ENCODE measurements at places on chromosomes 12 and 14. TPM values are rescaled to one million over a fixed set of nuclear protein-coding genes. Genes with fewer than 3 reads are reported as not detected.

DNA sequence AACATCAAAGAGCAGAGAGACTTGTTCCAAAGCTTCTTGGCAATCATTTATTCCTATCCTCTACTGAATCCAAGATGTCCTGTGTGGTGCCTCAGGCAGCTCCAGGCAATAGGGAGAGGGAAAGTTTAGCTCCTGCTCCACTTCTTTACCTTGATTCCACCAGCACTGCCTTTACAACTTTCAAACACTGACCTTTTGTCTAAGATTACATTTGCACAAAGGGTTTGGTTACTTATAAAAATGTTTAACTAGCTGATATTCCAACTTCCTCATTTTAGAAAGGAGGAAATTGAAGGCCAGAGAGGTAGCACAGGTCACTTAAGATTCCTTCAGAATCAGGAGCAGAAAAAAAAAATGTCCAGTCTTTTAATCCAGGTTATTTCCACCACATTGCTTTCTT lies 192.7 kb downstream of the BTG1 start:
- no peaks in the 10 kb centered on the region for H3K4me1 ChIP-seq
- H3K27me3 ChIP-seq: no peaks in the 10 kb centered on the region
- H3K27ac ChIP-seq: no peak overlapping the region
- no peak for DNase-seq
- no peaks in the 10 kb centered on the region for H3K36me3 ChIP-seq
- H3K4me3 ChIP-seq: no peak overlapping the region

- H3K36me3 ChIP-seq: no peaks in the 10 kb centered on the region
- DNase-seq: no peak
- peaks cover 3% of the 10 kb centered on the region for H3K27me3 ChIP-seq
- H3K4me3 ChIP-seq: no peak overlapping the region
- H3K27ac ChIP-seq: no peak overlapping the region
Measured at GRCh38 chr12:13045816-13046215, 1.6 kb downstream of the FAM234B start.

Gene PRIMA1
- not detected for total RNA-seq

Gene OR6C2
- total RNA-seq: not detected

Gene CLEC7A
- 1.4 TPM for total RNA-seq

DNA sequence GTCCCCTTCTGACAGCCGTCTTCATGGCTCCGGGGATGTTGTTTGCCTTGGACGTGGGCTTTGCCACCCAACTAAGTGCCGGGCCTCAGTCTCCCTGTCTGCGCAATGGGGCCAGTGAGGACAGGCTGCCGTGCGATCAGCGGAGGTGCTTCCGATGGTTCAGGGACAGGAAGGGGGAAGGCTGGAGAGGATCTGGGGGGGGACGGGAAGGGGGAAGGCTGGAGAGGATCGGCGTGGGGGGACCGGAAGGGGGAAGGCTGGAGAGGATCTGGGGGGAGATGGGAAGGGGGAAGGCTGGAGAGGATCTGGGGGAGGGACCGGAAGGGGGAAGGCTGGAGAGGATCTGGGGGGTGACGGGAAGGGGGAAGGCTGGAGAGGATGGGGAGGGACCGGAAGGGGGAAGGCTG lies 3.4 kb downstream of the MMP17 start:
- H3K27me3 ChIP-seq: no peaks in the 10 kb centered on the region
- no peaks in the 10 kb centered on the region for H3K36me3 ChIP-seq
- no peak overlapping the region for H3K27ac ChIP-seq
- H3K4me3 ChIP-seq: peak overlapping the region; percentile 5
- peak; percentile 55 for DNase-seq

DNA sequence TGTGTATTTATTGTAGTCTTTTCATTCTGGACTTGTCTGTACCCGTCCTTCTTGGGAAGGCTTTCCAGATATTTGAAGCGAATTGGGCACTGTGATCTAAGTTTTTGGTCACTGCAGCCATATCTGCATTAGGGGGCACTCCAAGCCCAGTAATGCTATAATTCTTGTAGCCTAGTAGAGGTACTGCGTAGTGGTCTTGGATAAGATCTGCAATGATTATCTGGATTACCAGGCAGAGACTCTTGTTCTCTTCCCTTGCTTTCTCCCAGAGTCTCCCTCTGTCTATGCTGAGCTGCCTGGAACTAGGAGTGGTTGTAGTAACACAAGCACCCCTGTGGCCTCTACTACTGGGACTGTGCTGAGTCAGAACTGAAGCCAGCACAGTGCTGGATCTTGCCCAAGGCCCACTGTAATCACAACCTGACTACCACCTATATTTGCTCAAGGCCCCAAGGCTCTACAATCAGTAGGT lies 30.0 kb downstream of the SLC38A2 start:
- no peak overlapping the region for H3K27ac ChIP-seq
- DNase-seq: peak; percentile 20
- H3K4me1 ChIP-seq: peaks cover 5% of the 10 kb centered on the region
- H3K36me3 ChIP-seq: no peaks in the 10 kb centered on the region
- no peaks in the 10 kb centered on the region for H3K27me3 ChIP-seq

- H3K4me1 ChIP-seq: peaks cover 16% of the 10 kb centered on the region
- no peak for DNase-seq
- no peaks in the 10 kb centered on the region for H3K27me3 ChIP-seq
- no peaks in the 10 kb centered on the region for H3K36me3 ChIP-seq
Measured at GRCh38 chr12:80269803-80270552, 170.6 kb downstream of the OTOGL start.

- no peak for DNase-seq
- H3K27me3 ChIP-seq: peaks cover 3% of the 10 kb centered on the region
- H3K36me3 ChIP-seq: peaks cover 2% of the 10 kb centered on the region
- H3K27ac ChIP-seq: no peak overlapping the region
- no peak overlapping the region for H3K4me3 ChIP-seq
Measured at GRCh38 chr12:113867258-113867657, 98.9 kb downstream of the RBM19 start.

- no peaks in the 10 kb centered on the region for H3K36me3 ChIP-seq
- H3K4me3 ChIP-seq: no peak overlapping the region
- DNase-seq: no peak
- no peaks in the 10 kb centered on the region for H3K27me3 ChIP-seq
- H3K4me1 ChIP-seq: no peaks in the 10 kb centered on the region
Measured at GRCh38 chr12:82034769-82035168, 275.6 kb upstream of the PPFIA2 start.

Gene CLEC4E
- total RNA-seq: not detected

DNA sequence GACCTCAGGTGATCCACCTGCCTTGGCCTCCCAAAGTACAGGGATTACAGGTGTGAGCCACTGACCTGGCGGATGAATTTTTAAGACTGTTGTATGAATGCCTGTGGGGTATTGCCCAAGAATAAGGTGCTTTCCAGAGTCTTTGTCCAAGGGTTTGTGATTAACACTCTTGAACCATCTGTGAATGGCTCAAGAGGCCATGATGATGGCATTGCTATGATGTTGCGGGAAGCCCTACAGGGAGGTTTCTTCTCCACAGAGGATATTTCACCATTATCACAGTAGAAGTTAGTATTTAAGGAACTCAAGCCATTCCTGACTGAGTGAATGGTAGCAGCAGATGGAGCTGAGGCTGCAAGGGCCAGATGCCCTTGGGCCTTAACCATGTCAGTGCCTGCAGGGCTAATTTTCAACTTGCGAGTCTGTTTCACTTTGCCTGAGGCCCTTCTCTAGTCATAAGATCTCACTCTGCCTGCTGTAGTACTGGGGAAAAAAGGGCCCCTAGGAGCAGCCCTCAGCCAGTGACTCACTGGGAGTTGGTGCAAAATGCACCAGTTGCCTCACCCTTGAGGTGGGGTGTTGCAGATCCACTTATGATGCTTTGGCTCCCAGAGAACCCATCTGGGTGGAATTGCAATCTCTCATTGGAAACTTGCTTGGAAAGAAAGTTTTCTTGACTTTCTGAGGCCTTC lies 108.6 kb upstream of the FLRT2 start:
- peaks cover 7% of the 10 kb centered on the region for H3K4me1 ChIP-seq
- H3K36me3 ChIP-seq: no peaks in the 10 kb centered on the region
- H3K27ac ChIP-seq: no peak overlapping the region
- H3K27me3 ChIP-seq: no peaks in the 10 kb centered on the region

Gene RASSF8
- total RNA-seq: 24.2 TPM

- H3K27me3 ChIP-seq: peaks cover 2% of the 10 kb centered on the region
- DNase-seq: peak; percentile 59
- H3K27ac ChIP-seq: no peak overlapping the region
- H3K4me3 ChIP-seq: no peak overlapping the region
- H3K4me1 ChIP-seq: no peaks in the 10 kb centered on the region
Measured at GRCh38 chr14:66359500-66359899, 126.7 kb upstream of the CCDC196 start.

- no peak overlapping the region for H3K4me3 ChIP-seq
- no peak overlapping the region for H3K27ac ChIP-seq
- no peaks in the 10 kb centered on the region for H3K27me3 ChIP-seq
- peaks cover 9% of the 10 kb centered on the region for H3K36me3 ChIP-seq
Measured at GRCh38 chr12:124406043-124406442, 111.2 kb downstream of the RFLNA start.

- H3K4me1 ChIP-seq: peaks cover 7% of the 10 kb centered on the region
- no peaks in the 10 kb centered on the region for H3K27me3 ChIP-seq
- peak; percentile 18 for DNase-seq
Measured at GRCh38 chr14:54350203-54350602, 46.6 kb upstream of the CDKN3 start.

Gene LRTM2
- total RNA-seq: not detected

DNA sequence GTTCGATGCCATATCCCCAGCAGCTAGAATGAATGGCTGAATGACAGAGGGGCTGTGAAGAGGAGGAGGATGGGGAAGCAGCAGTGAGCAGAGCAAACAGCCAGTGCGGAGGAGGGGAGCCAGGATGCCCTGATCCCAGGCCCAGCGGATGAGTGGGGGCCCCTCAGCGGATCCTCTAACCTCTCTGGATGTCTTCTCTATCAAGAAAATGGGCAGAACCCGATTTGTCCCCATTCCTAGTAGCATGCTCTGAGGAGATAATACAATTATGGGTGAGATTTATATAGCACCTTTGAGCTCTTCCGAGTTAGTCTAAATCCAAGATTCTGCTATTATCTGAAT lies 30.0 kb upstream of the RPLP0 start:
- no peak for DNase-seq
- H3K27ac ChIP-seq: peak overlapping the region; percentile 99
- peaks cover 89% of the 10 kb centered on the region for H3K4me1 ChIP-seq

GRCh38 chr12:29638528-29638927 lies 141.0 kb upstream of the OVCH1 start:
- no peaks in the 10 kb centered on the region for H3K36me3 ChIP-seq
- no peaks in the 10 kb centered on the region for H3K27me3 ChIP-seq
- DNase-seq: no peak
- H3K4me1 ChIP-seq: peaks cover 7% of the 10 kb centered on the region
- H3K27ac ChIP-seq: no peak overlapping the region
- no peak overlapping the region for H3K4me3 ChIP-seq

GRCh38 chr12:55631733-55632132 lies 5.0 kb upstream of the OR10P1 start:
- H3K4me1 ChIP-seq: no peaks in the 10 kb centered on the region
- H3K27ac ChIP-seq: no peak overlapping the region

Gene FGF23
- not detected for total RNA-seq

DNA sequence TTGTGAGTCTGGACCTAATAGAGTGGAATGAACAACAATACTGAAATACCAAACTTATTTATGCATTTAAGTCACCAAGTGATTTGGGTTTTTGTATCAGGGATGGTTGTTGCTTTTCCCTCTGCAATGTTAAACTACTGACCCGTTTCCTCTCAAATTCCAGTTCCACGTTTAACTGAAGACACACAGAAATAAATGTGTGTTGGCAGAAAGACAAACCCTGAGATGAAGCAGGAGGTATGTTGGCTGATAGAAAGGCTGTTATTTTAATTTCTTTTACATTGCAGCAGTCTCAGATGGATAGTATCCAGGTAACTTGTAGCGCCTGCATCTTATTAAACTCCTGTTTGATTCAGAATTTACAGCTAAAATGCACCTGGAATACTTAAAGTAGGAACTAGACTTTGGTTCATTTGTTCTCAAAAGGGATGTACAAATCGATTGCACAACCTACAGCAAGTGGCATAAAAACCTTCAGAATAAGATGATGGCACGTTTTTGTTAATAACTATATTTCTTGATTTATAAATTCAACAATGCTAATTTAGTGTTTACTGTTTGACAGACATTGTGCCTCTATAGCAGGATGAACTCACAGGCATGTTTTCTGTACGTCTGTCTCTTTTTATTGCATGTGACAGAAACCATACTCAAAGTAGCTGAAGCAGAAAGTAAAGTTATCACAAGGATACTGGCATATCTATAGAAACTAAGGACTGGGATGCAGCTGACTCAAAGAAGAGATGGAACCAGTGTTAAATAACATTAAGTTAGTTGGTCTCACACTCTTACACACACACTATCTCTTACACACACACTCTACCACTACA lies 405.7 kb downstream of the ZFP36L1 start:
- peak; percentile 76 for DNase-seq
- H3K27ac ChIP-seq: no peak overlapping the region
- peaks cover 13% of the 10 kb centered on the region for H3K4me1 ChIP-seq
- no peaks in the 10 kb centered on the region for H3K36me3 ChIP-seq
- H3K4me3 ChIP-seq: no peak overlapping the region

Gene GALNT9
- 2.7 TPM for total RNA-seq

Gene RPS6KL1
- 1.7 TPM for total RNA-seq

Gene DCN
- total RNA-seq: 0.57 TPM

Gene KRT74
- total RNA-seq: not detected

DNA sequence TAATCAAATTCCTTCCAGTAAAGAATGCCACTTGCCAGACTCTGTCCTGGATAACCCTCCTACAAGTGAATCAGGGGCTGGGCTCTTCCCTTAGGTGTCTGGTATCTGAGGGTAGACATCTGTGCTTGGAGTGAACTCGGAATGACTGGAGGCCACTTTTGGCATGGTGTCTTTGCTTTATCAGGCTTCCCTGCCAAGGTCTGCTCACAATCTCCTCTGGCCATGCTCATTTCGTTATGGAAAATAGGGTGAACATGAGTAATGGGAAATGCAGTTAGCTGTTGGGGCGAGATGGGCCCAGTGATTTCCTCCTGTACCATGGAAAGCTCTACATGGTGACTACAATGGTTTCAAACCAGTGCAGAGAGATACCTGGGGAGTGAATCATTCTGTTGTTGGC lies 212.9 kb downstream of the NRXN3 start:
- no peaks in the 10 kb centered on the region for H3K27me3 ChIP-seq
- no peak for DNase-seq
- H3K36me3 ChIP-seq: no peaks in the 10 kb centered on the region
- H3K4me1 ChIP-seq: no peaks in the 10 kb centered on the region

DNA sequence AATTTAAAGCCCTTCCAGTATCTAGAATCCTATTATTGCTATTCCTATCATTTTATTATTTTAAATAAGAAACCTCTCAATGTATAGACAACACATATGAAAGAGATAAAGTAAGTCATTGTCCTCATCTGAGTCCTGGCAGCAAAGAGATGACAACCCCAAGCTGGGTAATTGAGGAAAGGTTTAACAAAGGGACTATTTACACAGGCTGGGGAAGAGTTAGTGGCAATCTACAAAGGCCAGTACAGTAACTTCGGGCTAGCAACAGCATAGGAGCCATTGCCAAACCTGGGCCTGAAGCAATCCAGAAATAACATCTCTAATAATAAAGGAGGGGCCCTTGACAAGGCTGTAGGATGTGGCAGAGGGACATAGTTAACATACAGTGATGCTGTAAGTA lies 11.2 kb downstream of the PDE6H start:
- DNase-seq: no peak
- no peaks in the 10 kb centered on the region for H3K4me1 ChIP-seq
- H3K27ac ChIP-seq: no peak overlapping the region
- H3K4me3 ChIP-seq: no peak overlapping the region

Gene YBX3
- 527 TPM for total RNA-seq
